ENCODE measurements at places on chromosomes 13 and 19.

DNA sequence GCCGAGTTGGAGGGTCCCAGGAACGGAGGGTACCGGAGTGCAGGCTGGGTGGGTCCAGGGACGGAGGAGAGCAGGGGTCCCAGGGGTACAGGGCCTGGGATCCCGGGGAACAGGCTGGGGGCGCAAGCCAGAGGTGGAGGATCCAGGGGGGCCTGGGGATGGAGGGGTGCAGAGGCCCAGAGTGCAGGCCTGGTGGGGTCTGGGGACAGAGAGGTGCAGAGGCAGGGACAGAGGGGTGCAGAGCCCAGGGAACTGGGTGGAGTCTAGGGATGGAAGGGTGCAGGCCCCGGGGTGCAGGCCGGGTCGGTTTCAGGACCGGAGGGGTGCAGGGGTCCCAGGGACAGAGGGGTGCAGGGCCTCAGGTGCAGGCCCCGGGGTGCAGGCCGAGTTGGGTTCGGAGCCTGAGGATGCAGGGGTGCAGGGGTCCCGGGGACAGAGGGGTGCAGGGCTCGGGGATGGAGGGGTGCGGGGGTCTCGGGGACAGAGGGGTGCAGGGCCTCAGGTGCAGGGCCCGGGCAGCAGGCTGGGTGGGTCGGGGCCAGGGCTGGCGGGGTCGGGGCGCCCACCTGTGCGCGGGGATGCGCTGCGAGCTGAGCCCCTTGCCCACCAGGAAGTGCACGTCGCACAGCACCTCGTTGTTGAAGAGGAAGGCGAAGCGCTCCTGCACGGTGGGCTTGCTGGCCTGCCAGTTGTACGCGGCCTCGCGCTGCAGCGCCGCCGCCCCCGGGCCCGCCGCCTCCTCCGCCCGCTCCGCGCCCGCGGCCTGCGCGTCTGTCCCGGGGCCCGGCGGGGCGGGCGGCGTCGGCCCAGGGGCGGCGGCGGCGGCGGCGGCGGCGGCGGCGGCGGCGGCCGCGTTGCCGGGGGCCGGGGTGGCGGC lies 545 bp downstream of the BTBD2 start:
- DNase-seq, result peak; percentile 50

GRCh38 chr13:90690458-90691080 lies 656.9 kb upstream of the MIR17HG start:
- DNase-seq, result no peak

DNA sequence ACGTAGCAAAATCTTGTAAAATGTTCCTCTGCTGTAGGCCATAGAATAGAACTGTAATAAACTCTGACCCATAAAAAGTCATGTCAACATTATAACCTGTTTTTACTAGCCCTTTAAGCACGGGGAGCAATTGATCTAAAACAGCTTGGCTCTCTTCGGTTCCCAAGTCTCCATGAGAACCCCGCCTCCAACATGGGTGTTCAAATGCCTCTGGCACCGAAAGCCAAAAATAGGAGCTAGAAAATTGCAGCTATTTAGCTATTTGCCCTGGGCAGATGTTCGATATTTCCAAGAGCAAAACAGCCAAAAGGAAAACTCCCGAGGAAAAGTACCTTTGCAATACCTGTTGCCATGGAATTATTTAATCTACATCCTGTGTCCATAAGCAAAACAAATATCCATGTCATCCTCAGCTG lies 563.1 kb downstream of the EFNB2 start:
- no peak for DNase-seq

DNA sequence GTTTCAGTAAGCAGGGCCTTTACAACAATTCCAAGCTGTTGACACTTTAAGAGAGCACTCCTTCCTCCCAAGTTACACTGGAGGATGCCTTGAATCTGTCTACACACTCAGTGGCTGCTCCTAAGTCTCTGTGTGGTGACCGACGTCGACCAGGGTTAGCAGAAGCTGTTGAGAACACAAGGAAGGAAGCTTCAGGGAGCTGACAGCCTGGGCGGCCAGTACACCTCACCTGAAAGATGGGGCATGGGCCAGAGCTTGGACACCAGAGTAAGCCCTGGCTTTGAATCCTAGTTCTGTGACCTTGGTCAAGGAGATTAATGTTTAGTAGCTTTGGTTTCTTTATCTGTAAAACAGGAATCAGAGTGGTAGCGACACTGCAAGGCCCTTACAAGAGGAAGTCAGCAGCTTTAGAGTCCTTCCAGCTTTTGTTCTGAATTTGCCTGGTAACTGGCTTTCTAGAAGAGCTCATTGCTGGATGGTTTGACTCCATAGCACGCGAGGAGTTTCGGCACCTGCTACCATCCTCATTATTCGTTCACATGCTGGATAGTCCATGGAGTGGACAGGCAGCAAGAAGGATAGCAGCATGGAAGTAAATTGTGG lies 214.2 kb downstream of the FGF9 start:
- no peak for DNase-seq

- DNase-seq, result no peak
Measured at GRCh38 chr13:64074971-64075474, 2659.4 kb upstream of the PCDH20 start.

DNA sequence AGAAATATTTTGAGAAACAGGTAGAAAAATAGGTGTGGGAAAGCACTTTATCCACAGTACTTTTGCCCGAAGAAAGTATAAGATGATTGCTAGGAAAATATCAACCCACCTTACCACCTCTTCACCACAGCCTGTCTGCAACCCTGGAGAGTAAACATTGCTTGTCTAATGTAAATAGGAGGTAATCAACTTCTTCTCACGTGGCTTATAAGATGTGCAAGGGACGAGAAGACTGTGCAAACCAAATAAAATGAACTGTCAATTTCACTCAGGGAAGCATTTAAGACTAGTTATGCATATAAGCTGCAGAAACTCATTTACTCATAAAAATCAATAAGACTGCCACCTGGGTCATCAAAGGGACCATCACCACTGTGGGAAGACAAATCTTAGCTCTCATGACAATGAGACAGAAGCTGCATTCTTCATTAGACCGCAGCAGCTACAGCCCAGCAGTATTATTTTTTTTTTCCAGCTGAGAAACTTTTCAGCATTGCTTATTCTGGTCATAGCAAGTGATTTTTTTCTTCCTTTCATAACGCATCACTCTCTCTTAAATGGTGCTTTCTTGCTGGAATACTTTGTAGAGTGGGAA lies 807.7 kb upstream of the GPC6 start:
- DNase-seq, result no peak

GRCh38 chr19:51333836-51334460 lies 8.0 kb downstream of the VSIG10L start:
- no peak for DNase-seq

DNA sequence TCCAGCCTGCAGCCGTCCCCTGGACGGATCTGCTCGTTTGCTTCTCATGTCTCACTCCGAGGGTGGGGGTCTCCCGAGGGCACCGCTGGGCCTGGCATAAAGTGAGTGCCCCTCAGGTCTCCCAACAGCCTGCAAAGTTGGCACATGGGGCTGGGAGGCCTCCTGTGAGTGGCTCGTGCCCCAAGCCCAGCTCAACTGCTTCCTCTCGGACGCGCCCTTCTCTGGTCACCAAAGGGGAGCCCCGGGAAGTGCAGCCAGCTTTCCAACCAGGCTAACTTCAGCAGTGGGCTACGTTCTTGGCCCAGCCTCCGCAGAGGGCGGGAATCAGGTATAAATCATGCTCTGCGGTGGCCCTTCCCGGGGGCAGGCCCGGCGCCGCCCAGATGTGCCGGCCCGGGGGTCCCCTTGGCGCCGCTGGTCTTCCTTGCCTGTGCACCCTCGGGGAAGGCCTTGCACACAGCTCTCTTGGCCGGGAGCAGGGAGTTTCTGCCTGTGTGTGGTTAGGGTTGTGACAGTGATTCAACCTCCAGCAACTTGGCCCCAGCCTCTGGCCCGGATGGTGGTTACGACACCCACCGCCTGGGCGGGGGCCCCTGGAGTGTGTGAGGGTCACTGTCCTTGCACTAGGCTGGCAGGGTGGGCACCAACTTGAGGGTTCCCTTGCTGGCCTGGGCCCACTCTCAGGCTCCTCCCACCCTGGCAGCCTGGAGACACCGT lies 20.7 kb downstream of the CEBPG start:
- DNase-seq, result no peak

DNA sequence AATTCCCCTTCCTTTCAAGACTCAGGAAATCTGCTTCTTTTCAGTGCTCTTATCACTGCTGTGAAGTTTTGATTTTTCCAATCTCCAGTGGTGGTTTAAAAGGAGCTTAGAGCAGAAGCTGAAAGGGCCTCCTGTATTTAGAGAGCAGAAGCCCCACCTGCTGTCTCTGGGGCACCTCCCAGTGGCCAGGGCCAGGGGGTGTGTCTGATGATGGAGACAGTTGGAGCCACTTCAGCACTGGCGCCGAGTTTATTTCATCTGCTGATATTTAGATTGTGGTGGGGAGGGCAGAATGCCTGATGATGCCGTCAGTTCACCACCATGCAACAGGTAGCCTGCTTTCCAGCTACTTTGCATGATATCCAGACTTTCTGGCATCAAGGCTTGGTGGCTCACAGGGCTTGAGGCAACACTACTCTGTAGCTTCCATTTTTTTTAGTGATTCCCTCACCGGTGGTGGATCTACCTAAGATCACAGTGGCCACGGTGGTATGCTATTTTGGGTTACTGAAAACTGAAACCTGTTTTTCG lies 371.9 kb downstream of the KCNRG start:
- DNase-seq, result no peak

GRCh38 chr19:42003506-42004294 lies 9.7 kb upstream of the ATP1A3 start:
- DNase-seq, result no peak

- DNase-seq, result no peak
Measured at GRCh38 chr13:75607447-75607846, 28.7 kb upstream of the LMO7 start.

- DNase-seq, result no peak
Measured at GRCh38 chr19:51593138-51593890, 22.2 kb downstream of the ZNF175 start.

DNA sequence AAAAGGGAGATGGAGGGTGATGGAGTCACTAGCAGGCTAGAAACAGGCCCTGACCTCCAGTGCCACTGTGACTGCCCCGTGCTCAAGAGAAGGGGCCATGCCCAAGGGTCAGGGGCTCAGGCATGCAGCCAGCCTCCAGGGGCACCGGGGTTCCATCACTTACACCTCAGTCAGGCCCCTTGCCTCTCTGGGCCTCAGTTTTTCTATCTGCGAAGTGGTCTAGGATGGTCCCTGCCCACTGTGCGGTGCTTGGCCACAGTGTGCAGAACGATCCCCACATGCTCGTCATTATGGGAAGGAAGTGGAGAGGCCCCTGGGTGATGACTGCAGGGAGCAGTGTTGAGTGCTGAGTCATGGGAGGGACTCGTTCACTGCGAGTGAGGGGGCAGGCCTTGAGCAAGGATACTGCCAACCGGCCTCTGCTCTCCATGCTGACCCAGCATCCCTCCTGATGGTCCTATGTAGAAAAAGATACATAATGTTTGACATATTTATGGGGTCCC lies 23.1 kb downstream of the TMED1 start:
- DNase-seq, result no peak

DNA sequence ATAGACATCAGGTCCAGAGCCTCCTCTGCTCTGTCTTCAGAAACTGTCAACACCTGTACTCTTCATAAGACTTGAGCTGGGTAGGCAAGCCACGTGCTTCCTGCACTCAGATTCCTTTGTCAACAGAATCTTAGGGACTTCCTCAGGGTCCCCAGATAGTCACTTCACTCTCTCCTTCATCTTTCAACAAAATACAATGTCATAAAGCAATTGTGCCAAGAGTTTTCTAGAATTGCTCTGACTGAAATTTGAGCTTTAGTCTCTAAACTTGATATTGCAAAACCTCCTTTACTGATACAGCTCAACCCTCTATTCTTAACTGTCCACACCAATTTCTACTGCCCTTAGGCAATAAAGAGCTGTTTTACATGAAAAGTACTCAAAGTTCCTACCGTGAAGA lies 179.9 kb downstream of the IRS2 start:
- DNase-seq, result no peak

- DNase-seq, result no peak
Measured at GRCh38 chr13:46327246-46327645, 59.8 kb downstream of the RUBCNL start.

DNA sequence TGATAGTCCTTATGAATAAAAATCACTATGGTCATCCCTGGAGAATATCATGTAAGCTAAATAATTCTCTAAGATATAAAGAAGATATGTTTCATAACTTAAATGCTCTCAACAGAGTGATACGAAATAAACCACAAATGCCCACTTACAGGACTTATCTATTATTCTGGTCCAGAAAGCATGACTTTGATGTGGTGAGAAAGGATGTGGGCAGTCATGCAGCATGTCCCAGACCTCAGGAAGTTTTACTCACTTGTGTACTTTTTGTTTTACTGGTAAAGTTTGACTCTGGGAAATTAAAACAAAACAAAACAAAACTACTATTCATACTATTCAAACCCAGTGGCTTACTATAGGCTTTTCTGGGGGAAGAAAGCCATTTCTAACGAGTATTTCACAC lies 483.2 kb upstream of the SLITRK6 start:
- DNase-seq, result no peak

DNA sequence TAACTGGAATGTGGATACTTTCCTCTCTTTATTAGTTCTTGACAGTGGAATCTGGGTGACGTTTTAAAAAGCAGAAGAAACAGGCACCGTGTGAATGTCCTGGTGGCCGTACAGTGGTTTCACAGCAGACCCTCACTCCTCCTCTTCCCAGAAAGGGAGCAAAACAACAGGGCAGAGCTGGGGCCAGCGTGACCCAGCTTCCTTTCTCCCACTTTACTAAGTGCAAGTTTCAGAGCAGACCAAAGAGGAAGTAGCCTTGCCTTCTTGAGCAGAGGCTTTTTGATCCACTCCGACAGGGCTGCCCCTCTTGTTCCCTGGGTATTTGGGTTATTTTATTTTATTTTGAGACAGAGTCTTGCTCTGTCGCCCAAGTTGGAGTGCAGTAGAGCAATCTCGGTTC lies 19.6 kb upstream of the C19orf33 start:
- DNase-seq, result no peak

- DNase-seq, result no peak
Measured at GRCh38 chr13:22939157-22939556, 241.6 kb upstream of the SGCG start.

DNA sequence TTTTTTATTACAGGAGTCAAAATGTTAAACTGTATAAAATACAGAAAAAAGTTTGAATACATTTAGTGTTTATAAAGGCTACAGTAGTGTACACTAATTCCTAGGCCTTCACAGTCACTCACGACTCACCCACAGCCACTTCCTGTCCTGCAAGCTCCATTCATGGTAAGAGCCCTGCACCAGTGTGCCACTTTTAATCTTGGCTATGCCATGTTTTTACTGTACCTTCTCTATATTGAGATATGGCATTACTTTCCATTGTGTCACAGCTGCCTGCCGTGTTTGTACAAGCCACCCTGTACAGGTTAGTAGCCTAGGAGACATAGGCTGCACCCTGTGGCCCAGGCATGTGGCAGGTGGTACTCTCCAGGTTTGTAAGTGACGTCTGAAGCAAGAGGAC lies 32.1 kb downstream of the C1QTNF9 start:
- no peak for DNase-seq

DNA sequence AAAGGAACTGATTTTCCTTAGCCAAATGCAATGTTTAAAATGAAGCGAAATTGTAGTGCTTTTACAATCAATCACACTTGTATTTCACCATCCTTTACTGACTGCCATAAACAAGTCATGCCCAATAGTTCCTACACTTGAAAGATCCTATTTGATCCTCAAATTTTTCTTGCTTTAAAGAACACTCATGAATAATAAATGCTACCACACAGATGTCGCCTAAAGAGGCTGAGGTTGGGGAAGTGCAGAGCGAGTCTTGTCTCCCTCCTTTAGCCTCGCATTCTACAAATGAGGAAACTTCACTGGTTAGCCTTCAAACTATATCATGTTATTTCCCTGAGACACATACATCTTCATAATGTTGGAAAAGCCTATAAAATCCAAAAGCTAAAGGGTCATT lies 18.7 kb upstream of the AMER2 start:
- DNase-seq, result no peak

- DNase-seq, result peak; percentile 59
Measured at GRCh38 chr19:41872775-41873647, 4.1 kb upstream of the CD79A start.

Measured in activated CD4-positive, CD25-positive, alpha-beta regulatory T cell treated with anti-CD3 and anti-CD28 coated beads, Interleukin-2, amount 50 U/mL, for 72 hours (primary cell).